ENCODE measurements at places on chromosomes 13 and 19.

GRCh38 chr19:39917561-39918182 is 16.8 kb downstream of the FCGBP start:
- DNase-seq, result no peak

- DNase-seq, result no peak
These were observed 72.1 kb downstream of the KATNAL1 start for GRCh38 chr13:30235216-30235615.

DNA sequence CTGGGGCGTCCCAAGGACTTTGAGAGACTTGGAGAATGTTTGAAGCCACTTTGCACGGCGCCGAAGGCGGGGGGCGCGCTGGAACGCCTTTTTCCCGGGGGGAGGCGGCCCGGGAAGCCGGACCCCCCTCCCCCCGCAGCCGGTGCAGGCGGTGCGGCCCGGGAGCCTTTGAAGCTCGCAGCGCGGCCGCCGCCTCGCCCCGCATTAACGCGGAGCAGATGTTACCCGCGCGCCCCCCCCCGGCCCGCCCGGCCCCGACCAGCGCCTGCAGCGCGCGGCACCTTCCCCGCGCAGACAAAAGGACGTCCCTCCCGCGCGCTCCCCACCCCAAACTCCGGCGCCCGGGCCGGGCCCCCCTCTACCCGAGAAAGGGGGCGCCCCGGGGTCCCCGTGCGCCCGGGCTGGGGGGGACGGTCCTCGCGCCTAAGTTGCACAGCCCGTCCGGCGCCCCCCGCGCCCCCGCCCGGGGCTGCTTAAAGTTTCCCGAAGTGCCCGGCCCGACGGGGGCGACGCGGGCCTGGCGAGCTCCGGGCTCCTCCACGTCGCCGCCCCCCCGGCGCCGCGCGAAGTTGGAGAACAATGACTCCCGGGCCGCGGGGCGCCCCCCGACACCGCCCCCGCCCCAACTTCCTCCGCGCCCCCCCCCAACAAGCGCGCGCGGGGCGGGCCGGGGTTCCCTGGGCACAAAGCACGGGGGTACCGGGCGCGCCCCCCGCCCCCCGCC is 685 bp downstream of the TCF3 start:
- DNase-seq, result no peak

- DNase-seq, result no peak
These were observed 809.0 kb upstream of the SLITRK5 start for GRCh38 chr13:86862137-86862536.

DNA sequence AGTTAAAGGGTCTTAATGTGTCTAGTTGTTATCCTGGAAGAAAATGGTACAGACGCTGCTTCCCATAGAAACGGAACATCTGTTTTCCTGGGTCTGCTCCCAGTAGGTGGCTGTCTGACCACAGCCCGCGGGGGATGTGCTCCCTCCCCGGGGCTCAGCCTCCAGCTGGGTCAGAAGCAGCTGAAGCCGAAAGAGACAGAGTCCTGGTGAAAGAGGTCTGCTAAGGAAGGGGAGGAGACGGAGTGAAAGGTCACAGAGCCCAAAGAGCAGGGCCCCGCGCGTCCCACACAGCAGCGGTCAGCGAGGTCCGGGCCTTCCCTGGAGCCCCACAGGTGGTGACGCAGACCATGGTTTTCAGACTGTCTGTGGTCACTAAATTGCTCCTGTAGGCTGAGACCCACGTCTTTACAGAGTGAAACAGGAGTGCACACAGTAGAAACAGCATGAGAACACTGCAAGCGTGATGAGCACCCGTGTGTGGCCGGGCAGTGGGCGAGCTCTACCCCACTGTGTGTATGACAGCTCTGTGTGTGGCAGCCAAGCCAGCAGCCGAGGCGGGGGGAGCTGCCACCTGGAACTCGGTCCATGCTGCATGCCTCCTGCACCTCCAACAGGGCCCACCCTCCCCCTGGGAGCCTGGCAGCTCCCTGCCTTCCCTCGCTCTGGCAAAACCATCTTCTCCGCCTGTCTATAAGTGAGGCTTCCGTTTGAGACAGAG is 52.0 kb upstream of the C13orf46 start:
- no peak for DNase-seq

DNA sequence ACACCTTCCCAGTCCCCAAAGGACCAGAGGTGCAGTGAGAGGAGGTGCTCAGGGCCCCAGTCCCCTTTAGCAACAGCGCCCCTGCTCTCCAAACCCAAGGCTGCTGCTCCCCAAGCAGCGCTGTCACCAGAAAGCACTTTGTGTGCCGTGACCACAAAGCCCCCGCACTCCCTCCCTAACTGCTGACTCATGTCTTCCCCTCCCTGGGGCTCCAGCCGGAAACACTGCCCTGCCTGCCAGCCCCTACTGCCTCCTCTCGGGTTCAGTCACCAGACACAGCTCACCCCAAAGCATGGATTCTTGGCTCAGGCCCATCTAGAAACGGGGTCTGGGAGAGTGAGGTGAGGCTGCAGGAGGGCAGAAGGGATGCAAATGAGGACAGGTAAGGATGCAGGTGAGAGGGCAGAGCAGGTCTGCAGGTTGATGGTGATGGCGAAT is 4.9 kb upstream of the TNFSF14 start:
- no peak for DNase-seq

GRCh38 chr13:46598820-46599180 is 45.8 kb downstream of the LRCH1 start:
- DNase-seq, result no peak

GRCh38 chr13:111663953-111664421 is 343.5 kb downstream of the TEX29 start:
- DNase-seq, result no peak

DNA sequence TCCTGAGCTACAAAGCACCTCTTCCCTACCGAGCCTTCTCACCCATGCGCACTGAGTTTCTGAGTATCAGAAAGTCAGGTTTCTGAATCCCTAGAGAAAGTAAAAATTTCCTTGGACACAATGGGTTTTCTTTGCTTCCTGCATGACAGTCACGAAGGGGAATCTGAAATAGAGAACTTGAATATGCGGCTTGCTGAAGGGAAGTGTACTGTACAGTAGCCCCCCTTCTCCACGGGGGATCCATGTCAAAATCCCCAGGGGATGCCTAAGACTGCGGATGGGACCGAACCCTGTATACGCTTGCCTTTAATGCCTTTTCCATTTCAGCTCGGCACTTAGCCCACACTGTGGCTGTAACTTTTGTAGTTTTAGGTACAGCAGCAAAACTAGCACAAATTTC is 107.9 kb downstream of the GGACT start:
- DNase-seq, result no peak

- no peak for DNase-seq
These were observed 51.1 kb upstream of the ZNRF4 start for GRCh38 chr19:5403968-5404640.

- no peak for DNase-seq
These were observed 22.9 kb downstream of the COMP start for GRCh38 chr19:18768046-18768771.

- DNase-seq, result no peak
These were observed 21.0 kb downstream of the RFX1 start for GRCh38 chr19:13984875-13985741.

- no peak for DNase-seq
These were observed 6.0 kb upstream of the AMER2 start for GRCh38 chr13:25178070-25178469.

DNA sequence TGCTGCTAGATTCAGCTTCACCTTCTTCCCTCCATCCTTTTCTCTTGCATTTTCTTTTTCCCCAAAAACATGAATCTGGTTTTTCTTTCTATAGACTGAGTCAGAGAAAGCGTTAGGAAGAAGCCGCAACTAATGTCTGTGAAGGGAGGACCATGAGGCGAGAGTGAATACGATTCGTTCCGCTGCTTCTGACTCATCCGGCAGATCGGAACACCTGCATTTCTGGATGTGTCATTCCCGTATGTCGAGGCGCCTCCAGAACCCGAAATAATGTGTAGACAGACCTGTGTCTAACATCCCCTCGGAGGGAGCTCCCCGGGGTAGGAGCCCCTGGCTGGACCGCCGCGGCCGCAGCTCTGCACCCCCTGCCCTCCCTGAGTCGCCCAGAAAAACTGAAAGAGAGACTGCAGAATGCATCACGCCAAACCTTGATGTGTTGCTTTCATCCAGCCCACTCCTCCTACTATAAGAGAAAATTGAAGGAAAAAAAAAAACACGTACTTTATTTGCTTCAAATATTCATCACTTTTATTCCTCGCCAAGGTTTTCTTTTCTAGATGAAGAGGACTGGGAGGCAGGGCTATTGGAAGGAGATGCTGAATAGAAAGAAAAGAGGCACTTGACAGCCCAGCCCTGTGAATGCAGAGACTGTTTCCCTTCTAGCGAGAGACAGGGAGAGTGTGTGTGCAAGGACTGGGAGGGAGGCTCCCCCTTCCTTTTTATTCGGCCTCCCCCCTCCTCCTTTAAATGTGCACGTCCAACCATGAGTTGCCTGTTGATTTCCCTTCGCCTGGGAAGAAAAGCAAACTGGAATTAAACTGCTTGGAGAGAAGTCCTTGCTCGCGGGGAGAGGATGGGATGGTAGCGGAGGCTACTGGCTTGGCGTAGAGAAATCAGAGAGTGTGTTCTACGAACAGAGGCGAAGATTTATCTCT is 616 bp upstream of the PCDH17 start:
- DNase-seq, result no peak

- DNase-seq, result no peak
These were observed 1.1 kb upstream of the ZNF581 start for GRCh38 chr19:55642153-55643002.

Measured in NCI-H446 treated with DMSO at 0.1 percent for 48 hours (cell line).